SHP77 treated with DMSO at 0.1 percent for 48 hours (cell line): ENCODE measurements at places on chromosomes 6 and 20.

DNA sequence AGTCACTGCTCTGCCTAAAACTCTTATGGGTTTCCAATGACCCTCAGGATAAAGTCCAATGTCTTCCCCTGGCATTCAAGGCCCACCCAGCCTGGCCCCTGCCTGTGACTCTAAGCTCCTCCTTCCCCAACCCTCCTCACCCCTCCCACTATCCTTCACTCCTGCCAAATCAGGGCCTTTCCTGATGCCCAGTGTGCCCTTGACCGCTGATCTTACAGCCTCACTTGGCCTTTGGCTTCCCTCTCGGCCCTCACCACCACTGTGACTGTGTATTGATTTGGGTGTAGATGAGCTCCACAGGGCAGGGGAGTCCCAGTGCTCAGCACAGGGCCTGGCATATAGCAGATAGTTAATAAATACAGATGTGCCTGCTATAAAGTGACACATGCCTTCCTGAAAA lies 115.7 kb downstream of the TOX2 start:
- DNase-seq: no peak

DNA sequence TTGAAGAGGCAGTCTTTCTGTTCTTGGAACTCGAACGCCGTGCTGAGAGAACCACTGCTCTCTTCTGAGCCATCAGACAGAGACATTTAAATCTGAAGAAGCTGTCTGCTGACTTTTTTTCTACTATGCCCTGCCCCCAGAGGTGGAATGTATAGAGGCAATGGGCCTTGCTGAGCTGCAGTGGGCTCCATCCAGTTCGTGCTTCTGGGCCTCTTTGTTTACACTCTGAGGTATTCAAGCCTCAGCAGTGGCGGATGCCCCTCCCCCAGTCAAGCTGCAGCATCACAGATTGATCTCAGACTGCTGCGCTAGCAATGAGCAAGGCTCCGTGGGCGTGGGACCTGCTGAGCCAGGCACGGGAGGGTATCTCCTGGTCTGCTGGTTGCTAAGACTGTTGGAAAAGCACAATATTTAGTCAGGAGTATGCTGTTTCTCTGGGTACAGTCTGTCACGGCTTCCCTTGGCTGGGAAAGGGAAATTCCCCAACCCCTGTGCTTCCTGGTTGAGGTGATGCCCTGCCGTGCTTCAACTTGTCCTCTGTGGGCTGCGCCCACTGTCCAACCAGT lies 526.8 kb downstream of the CD109 start:
- DNase-seq: peak; percentile 41

GRCh38 chr6:747921-748320 lies 55.0 kb upstream of the EXOC2 start:
- DNase-seq: no peak

GRCh38 chr6:14451594-14452374 lies 334.2 kb downstream of the CD83 start:
- no peak for DNase-seq

- DNase-seq: no peak
Measured at GRCh38 chr6:80366051-80366450, 259.6 kb downstream of the BCKDHB start.

- DNase-seq: no peak
Measured at GRCh38 chr20:39541136-39541803, 579.1 kb downstream of the DHX35 start.

GRCh38 chr6:54050750-54051149 lies 60.5 kb upstream of the MLIP start:
- DNase-seq: no peak

DNA sequence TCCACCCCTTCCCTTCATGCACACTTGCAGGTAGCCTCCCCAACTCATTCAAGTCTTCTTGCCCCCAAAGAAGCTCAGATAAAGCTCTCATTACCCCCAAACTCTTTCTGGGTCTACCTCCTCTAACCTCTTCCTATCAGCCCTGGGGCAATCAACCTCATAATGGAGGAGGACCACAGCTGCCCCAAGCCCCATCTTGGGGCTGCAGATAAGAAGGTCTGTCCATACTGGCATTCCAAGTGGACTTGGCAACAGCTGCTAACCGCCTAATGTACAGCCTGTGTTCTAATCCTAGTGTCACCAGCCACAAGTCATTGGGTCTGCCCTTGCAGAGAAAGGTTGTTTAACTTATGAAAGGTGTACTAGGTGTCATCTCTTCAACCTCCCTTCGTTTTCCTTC lies 107.4 kb upstream of the ADGRF1 start:
- no peak for DNase-seq

DNA sequence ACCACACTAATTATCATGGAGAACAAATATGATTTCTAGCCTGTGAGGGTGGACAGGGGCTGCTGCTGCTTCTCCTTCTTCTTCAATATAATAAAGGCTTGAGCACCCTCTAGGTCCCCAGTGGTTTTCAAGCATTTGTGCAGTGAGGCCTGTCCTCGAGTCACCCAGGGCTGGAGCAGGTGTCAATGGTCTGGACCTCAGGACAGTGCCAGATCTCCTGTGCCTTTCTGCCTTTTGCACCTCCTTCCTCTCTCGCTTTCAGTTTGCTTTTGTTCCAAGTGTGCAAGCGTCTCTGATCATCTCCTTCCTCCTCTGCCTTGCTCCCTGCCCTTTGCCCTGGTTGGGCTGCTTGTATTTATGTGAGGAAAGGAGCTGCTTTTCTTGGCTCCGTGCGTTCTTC lies 152.2 kb upstream of the SYNDIG1 start:
- DNase-seq: no peak

GRCh38 chr20:38055294-38055693 lies 21.7 kb downstream of the RPRD1B start:
- no peak for DNase-seq

GRCh38 chr6:128767150-128767549 lies 115.8 kb upstream of the LAMA2 start:
- no peak for DNase-seq

DNA sequence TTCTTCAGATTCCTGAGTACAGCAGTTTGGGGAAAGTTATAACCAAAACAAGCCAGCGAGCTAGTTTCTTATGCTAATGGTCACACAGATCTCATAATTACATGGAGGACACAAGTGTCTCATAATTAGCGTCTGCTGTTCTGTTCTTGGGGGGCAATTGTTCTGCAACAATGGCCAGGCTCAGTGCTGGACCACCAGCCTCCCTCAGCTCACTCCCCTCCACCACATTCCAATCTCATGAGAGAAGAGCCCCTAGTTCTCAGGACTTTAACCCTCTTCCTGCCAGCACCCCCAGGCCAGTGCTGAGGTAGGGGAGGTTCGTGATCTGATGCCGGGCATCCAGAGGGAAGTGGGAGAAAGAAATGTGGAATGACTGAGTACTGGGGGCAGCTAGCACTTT lies 20.2 kb upstream of the TOX2 start:
- DNase-seq: no peak

DNA sequence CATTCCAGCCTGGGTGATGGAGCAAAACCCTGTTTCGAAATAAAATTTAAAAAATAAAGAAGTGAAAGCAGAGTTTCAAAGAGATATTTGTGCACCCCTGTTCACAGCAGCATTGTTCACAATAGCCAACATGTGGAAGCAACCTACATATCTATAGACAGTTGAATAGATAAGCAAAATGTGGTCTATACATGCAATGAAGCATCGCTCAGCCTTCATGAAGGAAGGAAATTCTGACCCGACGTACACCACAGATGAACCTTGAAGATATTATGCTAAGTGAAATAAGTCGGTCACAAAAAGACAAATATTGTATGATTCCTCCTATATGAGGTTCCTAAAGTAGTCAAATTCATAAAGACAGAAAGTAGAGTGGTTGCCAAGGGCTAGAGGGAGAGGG lies 6.5 kb upstream of the NCOA6 start:
- no peak for DNase-seq

DNA sequence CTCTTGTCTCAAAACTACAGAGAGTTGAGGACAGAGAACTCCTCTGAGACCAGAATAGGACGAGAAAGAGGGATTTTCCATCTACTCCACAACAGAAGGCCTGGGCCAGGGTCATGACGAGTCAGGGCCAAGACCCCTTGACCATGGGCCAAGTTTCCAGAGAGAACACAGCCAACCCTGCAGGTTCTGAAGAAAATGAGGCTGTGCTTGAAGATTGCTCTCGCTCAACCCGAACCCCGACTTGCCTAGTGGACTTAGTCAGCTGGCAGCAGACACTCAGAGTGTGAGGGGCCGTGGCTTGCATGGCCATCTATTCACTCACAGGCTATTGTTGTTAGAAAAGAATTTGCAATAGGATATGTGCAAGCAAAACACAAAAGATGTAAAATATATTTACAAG lies 54.5 kb downstream of the TMEM242 start:
- no peak for DNase-seq

DNA sequence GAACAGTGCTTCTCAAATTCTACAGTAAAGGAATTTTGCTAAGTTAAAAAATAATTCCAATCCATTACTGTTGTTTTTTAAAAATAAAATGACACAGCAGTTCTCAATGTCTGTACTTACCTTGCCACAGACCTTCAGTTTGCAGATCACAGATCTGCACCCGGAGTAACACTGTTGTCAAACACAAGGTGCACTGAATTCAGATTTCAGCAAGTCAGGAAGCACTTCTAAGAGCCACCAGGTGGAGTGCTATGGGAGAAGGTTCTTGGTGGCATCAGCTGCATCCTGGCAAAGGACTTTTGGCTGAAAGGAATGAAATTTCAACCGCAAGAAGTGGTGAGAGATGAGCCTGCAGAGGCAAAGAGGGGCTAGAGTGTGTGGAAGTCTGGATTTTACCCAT lies 17.4 kb downstream of the RSPH4A start:
- DNase-seq: no peak

DNA sequence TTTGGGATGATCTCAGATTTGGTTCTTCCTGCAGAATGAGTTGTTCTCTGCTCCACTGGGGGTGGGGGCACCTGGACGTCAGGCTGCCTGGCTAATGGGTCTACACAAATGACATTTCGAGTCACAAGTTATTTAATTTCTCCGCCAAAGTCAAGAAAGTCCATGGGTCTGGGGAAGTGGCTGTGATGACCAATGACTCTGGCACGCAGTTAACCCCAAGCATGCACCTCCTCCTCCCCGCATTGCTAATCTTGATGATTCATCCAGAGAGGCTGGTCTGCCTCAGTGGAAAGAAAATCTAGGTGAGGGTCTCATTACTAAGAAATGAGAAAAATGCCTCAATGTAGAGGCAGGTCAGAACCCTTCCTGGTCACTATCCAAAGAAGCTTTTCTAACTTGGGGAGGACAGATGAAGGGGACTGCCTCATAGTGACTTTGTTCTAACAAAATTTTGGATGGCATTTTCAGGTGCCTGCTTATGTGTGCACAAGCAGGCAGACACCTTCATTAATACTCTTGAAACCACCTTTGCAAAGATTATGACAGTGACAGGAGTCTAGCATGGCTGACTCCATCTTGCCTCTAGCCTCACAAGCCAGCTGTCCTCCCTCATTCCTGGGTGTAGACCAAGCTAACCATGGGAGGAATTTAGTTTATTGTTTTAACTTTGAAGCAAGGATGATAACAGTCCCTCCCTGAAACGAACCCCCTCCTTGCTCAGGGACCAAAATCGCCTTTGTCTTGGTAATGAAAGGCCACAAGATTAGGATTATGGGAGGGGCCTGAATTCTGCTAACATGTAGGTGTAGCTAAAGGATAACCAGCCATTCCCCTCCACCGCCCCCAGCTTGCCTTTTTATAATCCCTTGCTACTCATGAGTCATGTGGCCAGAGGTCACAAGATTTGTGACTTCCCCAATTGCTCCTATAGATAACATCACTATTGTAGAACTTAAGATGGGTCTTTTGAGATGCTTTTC lies 98.6 kb upstream of the MRPS10 start:
- no peak for DNase-seq

- DNase-seq: no peak
Measured at GRCh38 chr6:149503276-149503675, 18.5 kb upstream of the ZC3H12D start.

DNA sequence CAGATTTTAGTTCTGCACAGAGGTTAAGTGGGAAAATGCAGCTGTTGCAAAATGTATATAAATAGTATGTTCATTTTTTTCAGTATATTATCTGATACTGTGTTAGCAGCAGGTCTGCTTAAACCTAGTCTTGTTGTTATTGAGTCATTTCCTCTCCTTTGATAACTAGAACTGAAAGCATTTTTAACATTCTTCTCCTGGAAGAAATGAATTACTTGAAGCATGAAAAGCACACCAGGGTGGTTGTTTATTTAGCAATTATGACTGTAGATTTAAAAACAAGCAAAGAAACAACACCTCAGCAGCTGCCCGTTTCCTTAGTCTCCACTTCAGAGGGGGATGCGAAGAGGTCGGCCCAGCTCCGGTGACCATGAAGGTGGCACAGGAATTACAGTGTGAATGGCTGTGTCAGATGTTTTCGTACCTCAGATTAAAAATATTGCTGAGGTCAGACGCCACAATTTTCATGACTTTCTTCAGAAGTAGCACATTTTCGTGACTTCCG lies 53.5 kb downstream of the GOPC start:
- no peak for DNase-seq

GRCh38 chr6:85751374-85752055 lies 108.8 kb upstream of the SYNCRIP start:
- no peak for DNase-seq

DNA sequence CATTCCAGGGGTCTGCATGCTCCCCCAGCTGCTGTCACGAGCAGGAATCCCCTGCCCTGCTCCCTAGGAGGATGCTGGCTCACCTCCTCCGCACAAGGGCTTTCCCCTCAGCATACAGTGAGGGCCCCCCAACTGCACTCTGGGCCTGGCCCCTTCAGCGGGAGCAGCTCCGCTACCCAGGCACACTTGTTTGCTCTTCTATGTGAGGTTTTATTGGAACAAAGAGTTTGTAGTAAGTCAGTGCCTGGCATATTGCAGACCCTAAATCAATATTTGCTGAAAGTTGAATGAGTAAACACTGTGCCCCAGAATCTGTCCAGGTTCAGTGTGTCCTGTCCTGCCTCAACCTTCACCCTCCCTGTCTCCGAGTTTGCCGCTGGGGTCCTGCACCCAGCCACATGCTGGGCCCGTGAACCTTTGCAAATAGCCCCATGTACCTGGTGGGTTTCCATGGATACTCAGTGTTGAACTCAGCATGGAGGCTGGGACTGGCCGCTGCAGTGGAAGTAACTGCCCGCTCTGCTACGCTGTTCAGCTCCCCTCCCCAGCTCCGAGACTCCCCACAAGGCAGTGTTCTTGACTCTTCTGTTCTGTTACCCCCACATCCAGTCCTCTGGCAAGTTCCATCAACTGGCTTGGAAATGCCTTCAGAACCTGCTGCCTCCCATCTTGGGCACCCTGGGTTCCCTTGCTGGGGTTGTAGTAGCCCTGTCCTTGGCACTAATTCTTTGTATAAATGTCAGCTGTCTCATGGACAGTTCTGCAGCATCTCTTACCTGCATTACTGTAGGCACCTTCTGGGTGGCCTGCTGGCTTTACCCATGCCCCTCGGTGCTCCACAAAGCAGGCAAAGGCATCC lies 15.7 kb downstream of the SLC22A1 start:
- DNase-seq: no peak

DNA sequence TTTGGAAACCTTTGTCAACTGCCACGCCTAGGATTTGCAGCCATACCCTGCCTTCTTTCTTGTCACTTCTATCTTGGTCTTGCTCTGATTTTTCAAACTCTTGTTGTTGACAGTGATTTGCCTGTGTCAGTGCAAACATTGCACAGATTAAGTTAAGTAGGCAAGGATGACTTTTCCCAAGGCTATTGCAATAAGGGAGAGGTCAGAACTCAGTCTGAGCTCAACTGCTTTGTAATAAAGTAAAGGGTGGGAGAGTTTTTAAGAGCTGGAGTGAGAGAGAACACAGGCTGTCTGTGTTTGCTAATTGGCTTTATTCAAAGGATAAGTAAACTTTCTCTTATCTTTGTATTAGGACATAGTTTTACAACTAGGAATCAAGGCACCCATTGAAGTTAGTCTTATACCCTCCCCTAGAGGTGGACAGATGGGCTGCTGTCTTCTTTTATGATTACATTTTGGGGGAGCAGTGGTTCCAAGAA lies 448.6 kb downstream of the PHF3 start:
- DNase-seq: no peak

- DNase-seq: no peak
Measured at GRCh38 chr20:51108638-51109363, 85.9 kb upstream of the KCNG1 start.
